Caco-2 (cell line): ENCODE measurements at places on chromosomes 6 and 20. TPM values are rescaled to one million over a fixed set of nuclear protein-coding genes. Genes with fewer than 3 reads are reported as not detected.

DNA sequence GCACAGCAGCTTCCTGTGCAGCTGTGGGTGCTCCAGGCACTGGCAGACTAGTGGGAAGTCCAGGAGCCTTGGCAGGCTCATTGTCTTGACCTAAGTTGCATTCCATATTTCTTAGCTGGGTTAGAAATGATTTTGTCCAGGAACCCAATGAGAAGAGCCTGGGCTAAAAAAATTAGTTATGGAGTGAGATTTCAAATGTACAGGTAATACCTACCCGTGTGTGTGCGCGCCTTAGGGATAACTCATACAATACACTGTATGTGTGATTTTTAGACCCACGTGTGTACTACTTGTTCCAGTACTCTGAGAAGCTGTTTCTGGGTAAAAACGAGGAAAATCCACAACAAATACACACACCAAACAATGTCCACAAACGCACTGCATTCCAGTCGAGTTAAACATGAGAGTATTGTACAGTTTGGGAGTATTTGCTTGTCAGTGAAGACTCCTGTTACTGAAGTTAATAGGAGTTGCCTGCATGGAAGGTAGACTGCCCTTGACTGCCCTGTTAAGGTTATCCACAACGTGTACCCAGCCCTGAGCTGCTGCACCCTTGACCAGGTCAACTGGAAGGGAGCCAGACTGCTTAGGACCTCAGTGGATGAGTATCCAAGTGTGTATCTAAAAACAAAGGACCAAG lies 1.4 kb downstream of the PAQR8 start:
- peaks cover 26% of the 10 kb centered on the region for H3K4me1 ChIP-seq
- peak overlapping the region; percentile 93 for H3K4me3 ChIP-seq
- peak overlapping the region; percentile 75 for H3K27ac ChIP-seq
- H3K36me3 ChIP-seq, result no peaks in the 10 kb centered on the region; the same call in 1 of the 2 replicates
- no peaks in the 10 kb centered on the region for H3K27me3 ChIP-seq
- no peak for DNase-seq

GRCh38 chr6:55694148-55694547 lies 115.2 kb upstream of the HMGCLL1 start:
- H3K4me1 ChIP-seq, result no peaks in the 10 kb centered on the region
- H3K36me3 ChIP-seq, result no peaks in the 10 kb centered on the region
- H3K4me3 ChIP-seq, result no peak overlapping the region
- no peaks in the 10 kb centered on the region for H3K27me3 ChIP-seq

DNA sequence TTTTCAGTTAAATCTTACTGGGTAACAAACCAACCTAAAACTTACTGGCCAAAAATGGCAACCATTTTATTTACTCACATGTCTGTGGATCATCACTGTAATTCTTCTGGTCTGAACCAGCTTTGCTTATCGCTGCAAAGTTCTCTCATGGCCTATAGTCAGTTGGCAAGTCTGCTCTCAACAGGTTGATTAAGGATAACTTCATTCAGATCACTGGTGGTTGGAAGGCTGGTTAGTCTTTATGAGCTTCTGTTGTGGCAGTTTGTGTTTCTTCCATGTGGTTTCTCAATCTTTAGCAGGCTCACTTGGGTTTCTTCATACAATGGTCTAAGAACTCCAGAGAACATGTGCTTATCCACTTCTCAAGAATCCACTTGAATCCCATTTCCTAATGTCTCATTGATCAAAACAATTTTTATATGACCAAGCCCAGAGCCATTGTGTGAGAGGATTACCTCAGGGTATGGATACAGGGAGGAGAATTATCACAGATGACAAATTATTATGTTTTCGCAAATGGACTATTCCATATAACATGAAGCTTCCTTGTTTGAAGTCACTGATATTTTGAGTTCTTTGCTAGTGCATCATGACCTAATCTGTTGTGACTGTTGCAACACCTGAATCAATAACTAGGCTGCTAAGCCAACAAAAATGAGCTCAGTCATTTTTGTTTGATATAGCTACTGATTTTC lies 155.4 kb upstream of the BMP2 start:
- H3K27me3 ChIP-seq, result no peaks in the 10 kb centered on the region
- no peak overlapping the region for H3K4me3 ChIP-seq
- no peaks in the 10 kb centered on the region for H3K36me3 ChIP-seq
- H3K4me1 ChIP-seq, result no peaks in the 10 kb centered on the region
- no peak for DNase-seq

DNA sequence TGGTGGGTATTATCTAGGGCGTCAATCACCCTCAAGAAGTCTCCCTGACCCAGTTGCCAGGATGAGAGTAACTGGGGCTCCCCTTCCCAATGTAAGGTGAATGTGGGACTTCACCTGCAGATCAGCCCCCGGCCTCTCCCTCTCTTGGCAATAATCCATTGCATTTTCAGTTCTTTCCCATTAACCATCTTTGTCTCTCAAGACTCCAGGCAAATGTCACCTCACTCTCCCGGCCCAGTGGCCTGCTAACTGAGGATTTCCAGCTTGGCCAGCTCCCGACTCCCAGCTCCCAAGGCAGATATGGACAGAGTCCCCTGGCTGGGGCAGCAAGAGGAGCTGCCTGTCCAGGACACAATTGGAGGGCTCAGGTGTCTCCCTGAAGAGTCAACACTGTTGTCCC lies 7.3 kb downstream of the ETV7 start:
- H3K27me3 ChIP-seq, result no peaks in the 10 kb centered on the region
- H3K4me3 ChIP-seq, result no peak overlapping the region
- no peaks in the 10 kb centered on the region for H3K4me1 ChIP-seq
- H3K36me3 ChIP-seq, result no peaks in the 10 kb centered on the region
- DNase-seq, result no peak

DNA sequence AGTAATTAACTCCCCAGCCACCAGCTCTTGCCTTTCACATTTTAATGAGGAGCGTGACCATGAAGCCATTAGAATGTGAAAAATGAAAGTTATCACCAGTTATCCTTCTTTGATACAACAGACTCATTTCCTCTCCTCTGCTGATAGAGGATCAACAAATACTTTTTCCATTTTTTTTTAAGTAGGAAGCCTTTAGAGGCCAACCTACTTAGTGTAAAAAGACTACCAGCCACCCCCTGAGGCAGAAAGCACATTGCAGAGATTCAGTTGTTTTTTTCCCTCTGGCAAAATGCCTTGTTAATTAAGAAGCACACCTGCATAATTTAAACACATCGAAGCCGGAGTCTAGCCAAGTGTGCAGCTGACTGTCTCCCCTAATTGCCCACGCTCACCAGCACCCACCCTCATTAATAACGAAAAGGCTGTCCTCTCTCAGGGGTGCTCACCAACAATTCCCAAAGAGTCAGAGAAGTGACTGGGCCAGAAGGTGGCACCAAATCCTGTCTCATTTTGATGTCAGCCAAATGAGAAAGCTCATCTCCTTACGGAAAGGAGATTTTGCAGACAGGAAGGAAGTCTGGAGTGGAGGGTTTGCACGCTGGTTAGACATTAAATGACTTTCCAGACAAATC lies 60.9 kb upstream of the MC3R start:
- H3K36me3 ChIP-seq, result no peaks in the 10 kb centered on the region
- no peaks in the 10 kb centered on the region for H3K4me1 ChIP-seq
- H3K4me3 ChIP-seq, result no peak overlapping the region
- no peak overlapping the region for H3K27ac ChIP-seq
- DNase-seq, result no peak
- no peaks in the 10 kb centered on the region for H3K27me3 ChIP-seq

- H3K36me3 ChIP-seq, result peaks cover under 1% of the 10 kb centered on the region; the same call in 1 of the 2 replicates
- peak overlapping the region; percentile 61 for H3K4me3 ChIP-seq
- no peaks in the 10 kb centered on the region for H3K27me3 ChIP-seq
- H3K27ac ChIP-seq, result peak overlapping the region; percentile 85
- H3K4me1 ChIP-seq, result peaks cover 21% of the 10 kb centered on the region
- peak; percentile 72 for DNase-seq
Measured at GRCh38 chr20:63896264-63897105, 1.6 kb downstream of the DNAJC5 start.

- H3K4me3 ChIP-seq, result no peak overlapping the region
- H3K4me1 ChIP-seq, result no peaks in the 10 kb centered on the region
- H3K27me3 ChIP-seq, result no peaks in the 10 kb centered on the region
- DNase-seq, result no peak
- H3K27ac ChIP-seq, result no peak overlapping the region
- H3K36me3 ChIP-seq, result no peaks in the 10 kb centered on the region
Measured at GRCh38 chr20:52275181-52275691, 83.7 kb upstream of the ZFP64 start.

GRCh38 chr6:24969343-24969860 lies 33.6 kb upstream of the RIPOR2 start:
- H3K27ac ChIP-seq, result no peak overlapping the region
- no peaks in the 10 kb centered on the region for H3K36me3 ChIP-seq
- no peak for DNase-seq

- H3K4me3 ChIP-seq, result no peak overlapping the region
- H3K4me1 ChIP-seq, result no peaks in the 10 kb centered on the region
- H3K27me3 ChIP-seq, result no peaks in the 10 kb centered on the region
- no peak for DNase-seq
- H3K36me3 ChIP-seq, result no peaks in the 10 kb centered on the region
Measured at GRCh38 chr6:128725271-128726233, 157.4 kb upstream of the LAMA2 start.

DNA sequence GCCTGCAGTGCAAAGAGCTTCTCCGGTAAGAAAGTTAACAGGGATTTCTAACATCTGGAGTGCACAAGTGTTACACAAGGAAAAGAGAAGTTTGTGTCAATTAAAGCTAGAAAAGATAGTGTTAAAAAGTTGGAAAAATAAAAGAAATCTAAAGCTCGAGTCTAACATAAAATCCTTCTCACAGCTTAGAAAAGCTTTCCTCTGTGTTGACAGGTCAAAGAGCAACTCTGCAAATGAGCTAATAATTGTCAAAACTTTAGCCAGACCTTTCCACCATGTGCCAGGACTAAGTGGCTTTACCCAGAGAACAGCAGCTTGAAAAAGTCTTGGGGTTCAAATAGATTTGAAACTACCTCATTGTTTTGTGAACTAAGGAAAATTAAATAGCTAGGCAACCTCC lies 14.8 kb downstream of the PTPRK start:
- H3K4me1 ChIP-seq, result peaks cover 83% of the 10 kb centered on the region
- DNase-seq, result no peak
- peak overlapping the region; percentile 69 for H3K27ac ChIP-seq
- H3K4me3 ChIP-seq, result peak overlapping the region; percentile 16; the same call in 1 of the 2 replicates
- H3K27me3 ChIP-seq, result no peaks in the 10 kb centered on the region
- no peaks in the 10 kb centered on the region for H3K36me3 ChIP-seq

DNA sequence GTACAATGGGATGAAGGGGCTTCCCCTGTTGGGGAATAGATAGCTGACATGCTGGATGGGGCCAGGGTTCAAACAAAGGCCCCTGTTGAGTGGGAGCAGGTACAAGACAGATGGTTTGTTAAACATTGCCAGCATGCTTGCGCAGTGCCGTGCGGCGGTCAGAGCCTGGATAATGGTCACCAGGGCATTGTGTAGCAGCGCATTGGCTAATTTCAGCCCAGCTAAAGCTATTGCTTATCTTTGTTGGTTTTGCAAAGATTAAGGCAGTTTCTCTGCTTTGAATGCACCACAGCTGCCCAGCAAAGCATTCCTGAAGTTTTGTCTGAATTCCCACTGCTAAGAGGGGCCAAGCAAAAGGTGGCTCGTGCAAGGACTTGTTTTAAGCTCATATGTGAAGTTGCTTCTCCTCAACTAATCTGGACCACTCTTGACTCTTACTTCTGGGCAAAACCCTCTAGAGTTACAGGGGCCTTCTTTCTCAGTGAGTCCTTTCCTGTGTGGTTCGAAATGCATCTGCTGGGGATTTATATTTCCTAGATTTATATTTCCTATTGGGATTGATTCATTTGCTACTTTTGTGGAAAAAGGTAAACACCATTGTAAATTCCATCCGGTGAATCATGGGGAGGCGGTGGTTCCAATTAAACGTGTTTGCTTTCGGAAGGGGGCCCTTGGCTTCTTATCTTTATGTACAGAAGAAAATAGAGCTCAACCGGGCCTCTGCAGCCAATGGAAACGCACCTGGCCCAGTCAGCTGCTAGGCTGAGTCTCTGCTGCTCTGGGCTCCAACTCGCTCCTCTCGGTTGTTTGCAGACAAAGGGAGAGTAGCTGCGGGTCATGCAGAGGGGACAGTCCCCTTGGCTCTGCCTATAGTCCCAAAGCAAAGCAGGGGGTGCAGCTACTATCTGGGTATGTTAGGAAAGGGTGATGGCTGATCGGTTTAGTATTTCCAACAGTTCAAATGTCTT lies 72.1 kb downstream of the FOXA2 start:
- no peaks in the 10 kb centered on the region for H3K36me3 ChIP-seq
- DNase-seq, result peak; percentile 96
- peaks cover 71% of the 10 kb centered on the region for H3K4me1 ChIP-seq
- H3K4me3 ChIP-seq, result no peak overlapping the region

- no peaks in the 10 kb centered on the region for H3K36me3 ChIP-seq
- no peak overlapping the region for H3K4me3 ChIP-seq
- no peaks in the 10 kb centered on the region for H3K27me3 ChIP-seq
Measured at GRCh38 chr6:157167837-157168236, 155.5 kb downstream of the TMEM242 start.

- H3K27me3 ChIP-seq, result no peaks in the 10 kb centered on the region; the same call in 1 of the 2 replicates
- H3K27ac ChIP-seq, result no peak overlapping the region
- no peaks in the 10 kb centered on the region for H3K36me3 ChIP-seq
- no peaks in the 10 kb centered on the region for H3K4me1 ChIP-seq
Measured at GRCh38 chr6:73134588-73134987, 90.7 kb downstream of the KHDC1L start.

GRCh38 chr20:61903575-61904340 lies 161.9 kb downstream of the TAF4 start:
- no peak overlapping the region for H3K27ac ChIP-seq
- H3K4me1 ChIP-seq, result no peaks in the 10 kb centered on the region; the same call in 1 of the 2 replicates
- no peaks in the 10 kb centered on the region for H3K36me3 ChIP-seq

DNA sequence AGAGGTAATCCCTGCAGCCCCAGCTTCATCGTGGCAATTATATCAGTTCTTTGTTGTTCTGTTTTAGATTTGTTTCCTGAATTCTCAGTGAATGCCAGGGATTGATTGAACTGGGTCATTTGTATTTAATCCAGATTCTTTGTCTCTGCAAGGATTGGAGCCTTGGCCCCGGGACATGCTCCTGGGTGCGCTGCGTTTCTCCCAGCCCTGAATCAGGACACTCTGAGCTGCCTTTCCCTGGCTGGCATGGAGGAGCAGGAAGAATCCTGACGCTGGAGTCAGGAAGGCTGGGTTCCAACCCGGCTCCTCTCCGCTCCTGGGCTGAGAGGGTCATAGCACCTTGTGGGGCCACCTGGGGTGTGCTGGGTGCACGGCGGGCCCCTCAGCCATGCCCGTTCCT lies 545.6 kb downstream of the QKI start:
- H3K36me3 ChIP-seq, result no peaks in the 10 kb centered on the region
- H3K4me1 ChIP-seq, result no peaks in the 10 kb centered on the region
- no peak overlapping the region for H3K4me3 ChIP-seq
- DNase-seq, result no peak

- no peaks in the 10 kb centered on the region for H3K27me3 ChIP-seq
- peak overlapping the region; percentile 68 for H3K4me3 ChIP-seq
- peak; percentile 64 for DNase-seq
- peak overlapping the region; percentile 55 for H3K27ac ChIP-seq
Measured at GRCh38 chr6:31900917-31901414, 920 bp downstream of the ZBTB12 start.

JAG1 gene
- total RNA-seq, result 69.1 and 69.8 TPM in 2 replicates

SEL1L2 gene
- total RNA-seq, result not detected in 2 replicates

CLIC5 gene
- total RNA-seq, result 15.1 and 15.6 TPM in 2 replicates

PPIL6 gene
- total RNA-seq, result 0.30 TPM in 1 of 2 replicates, not detected in the other

TINAG gene
- total RNA-seq, result not detected in 2 replicates

PNLDC1 gene
- 0.26 and 0.32 TPM in 2 replicates for total RNA-seq

LHFPL5 gene
- not detected in 2 replicates for total RNA-seq

CHRNA4 gene
- total RNA-seq, result 0.11 and 0.65 TPM in 2 replicates
